Right ventricle myocardium inferior (tissue), 1 donor: ENCODE measurements at places on chromosomes 1 and 21.

DNA sequence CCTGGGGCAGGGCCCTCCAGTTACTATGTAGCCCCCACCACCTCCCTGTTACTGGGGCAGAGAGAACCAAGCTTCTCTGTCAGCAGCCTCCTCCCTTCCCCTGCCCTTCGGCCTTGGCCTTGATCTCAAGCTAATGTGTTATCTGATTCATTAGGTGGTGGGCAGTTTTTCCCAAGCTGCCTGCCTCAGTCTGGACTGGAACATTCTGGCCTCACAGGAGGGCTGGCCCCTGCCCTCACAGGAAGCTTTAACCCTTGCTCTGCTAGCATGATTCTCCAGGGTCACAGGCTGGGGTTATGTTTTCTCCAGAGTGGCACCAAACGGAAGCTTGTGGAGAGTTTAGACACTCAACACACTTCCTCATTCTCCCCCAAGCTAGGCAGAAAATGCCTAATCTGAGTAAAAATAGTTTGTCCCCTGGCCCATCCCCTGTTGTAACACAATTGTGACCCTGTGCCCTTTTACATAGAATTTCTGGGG lies 37.2 kb upstream of the SLC6A9 start:
- DNase-seq, result no peak

- no peak for DNase-seq
These were observed 19.1 kb downstream of the SPOCD1 start for GRCh38 chr1:31796707-31797106.

DNA sequence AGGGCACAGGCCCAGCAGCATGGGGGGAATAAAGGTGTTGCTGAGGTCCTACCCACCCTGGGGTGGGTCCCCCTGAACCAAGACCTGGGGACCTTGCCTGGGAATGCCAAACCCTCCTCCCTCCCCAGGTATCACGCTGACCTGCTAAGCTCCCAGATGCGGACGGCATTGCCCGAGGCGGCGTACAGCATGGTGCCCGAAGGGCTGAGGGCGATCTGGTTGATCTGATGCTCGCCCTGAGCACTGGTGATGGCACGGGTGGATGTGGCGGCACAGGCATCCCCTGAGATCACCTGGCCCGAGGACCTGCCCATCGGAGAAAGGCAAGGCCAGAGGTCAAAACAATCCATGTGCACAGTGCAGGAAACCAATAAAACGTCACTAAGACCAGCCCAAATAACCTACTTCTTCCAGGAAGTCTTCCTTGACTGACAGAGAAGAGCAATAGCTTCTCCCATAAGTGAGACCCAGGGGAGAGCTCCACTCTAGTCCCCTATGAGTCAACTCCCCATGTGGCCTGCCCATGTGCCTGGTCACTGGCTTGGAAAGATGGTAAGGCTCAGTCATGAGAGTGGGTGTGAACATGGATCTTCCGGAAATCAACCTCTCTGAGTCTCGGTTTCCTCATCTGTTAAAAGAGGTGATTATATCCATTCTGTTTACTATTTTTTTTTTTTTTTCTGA lies 46.3 kb downstream of the KIF21B start:
- no peak for DNase-seq

DNA sequence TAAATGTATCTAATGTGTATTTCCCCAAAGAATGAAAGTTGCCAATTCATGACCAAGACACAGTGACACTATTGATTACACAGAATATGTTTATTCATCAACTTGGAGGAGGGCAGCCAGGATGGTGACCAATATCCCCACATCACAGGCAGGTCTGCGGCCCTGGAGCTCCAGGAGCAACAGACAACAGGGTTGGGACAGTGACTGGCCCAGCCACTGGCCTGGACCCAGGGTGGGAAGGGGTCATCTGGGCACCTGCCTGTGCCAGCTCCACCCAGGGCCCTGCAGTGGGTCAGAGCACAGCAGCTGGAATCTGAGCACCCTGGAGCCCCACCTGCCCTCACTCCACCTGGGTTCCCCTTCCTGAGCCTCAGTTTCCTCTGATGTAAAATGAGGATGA lies 466.1 kb downstream of the MATN1 start:
- DNase-seq, result no peak

- no peak for DNase-seq
These were observed 58.5 kb upstream of the LRRC53 start for GRCh38 chr1:74570797-74571492.

DNA sequence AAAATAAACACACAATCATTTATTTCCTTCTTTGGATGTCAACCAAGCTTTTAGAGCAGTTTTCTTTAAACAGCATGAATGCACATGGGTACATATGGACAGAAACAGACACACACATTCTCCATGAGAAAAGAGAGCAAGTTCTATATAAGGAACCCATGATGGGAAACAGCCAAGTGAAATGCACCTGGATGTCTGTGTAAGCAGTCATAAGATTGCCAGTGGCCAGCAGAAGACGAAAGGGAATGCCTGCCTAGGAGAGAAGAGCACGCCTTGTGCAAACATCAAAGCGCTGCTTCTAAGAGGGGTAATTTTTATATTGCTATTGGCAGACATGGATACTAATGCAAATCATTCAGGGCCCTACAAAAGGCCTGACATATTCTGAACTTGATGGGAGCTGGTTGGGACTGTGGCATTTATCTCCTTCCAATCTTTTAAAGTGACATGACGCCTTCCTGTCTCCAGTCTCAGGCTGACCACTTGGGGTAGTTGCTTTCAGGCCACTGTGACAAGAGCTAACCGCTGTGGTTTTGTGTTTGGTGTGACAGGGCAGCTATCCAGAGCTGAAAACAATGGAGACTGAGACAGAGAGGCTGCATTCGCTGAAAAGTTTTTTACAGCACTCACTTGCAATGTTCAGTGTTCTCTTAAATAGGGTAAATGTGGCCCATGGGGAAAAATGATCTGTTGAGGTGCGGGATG lies 75.0 kb upstream of the DPT start:
- no peak for DNase-seq

DNA sequence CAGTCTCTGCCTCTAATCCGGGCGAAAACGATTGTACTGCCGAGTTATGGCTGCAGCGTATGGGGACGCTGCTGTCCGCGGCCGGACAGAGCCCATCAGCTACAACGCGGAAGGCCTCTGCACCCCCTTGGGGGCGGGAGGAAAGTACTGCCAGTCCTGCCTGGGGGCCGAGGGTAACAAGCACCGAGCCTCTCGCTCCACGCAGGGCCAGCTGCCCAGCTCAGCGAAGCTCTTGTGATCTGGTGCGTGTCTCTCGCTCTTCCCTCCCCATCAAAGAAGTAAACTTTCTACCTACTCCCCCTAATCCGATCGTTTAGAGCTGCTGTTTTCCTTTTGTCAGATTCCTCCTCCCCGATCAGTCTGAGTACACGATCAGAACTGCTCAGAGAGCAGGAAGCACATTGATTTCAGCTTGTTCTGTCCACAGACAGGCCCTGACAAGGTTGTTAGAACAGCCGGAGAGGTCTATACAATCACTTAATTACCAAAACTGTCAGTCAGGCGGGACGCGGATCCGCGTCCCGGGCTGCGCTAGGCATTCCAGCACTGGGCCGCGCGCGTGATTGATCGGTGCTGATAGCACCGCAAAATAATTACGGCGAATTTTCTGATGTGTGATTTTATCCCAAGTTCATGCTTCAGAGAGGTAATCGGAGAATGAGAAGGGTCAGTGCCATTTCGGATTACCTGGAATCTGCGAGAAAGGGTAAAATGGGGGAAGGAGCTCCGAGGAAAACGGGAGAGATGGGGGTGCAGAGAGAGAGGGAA lies 8.7 kb upstream of the BARHL2 start:
- DNase-seq, result no peak

DNA sequence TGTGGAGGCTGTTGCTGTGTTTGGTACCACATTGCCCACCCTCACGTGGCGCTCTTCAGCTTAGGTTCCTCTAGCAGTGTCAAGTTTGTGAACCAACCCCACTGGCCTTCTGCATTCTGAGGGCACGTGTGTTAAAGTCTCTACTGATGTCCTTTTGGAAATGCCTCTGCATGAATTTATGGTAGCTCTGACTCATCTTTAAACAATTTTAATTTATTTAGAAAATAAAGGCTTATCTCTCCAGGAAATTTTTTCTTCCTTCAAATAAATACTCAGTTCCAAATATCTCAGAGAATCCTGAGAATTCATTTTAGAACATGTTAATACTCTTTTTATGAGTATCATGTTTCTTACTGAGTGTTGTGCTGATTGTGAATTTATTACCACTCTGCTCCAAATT lies 5.5 kb downstream of the CD1D start:
- DNase-seq, result no peak

DNA sequence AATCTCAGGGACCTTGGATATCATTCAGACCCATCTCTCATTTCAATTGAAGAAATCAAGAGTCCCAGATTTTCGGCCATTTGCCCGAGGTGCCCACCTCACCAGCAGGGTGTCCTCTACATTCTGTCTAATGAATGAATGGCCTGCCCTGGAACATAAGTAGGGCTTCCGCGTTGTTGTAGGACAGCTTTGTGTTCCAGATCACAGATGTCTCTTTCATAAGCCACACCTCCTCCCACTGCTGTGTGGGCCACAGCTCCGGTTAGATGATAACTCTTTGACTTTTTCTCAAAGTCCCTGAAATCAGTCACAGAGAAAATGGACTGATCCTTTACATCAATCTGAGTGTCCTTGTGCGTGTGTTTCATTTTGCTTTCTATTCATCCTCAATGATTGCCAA lies 144.4 kb downstream of the RGS7 start:
- DNase-seq, result no peak

- no peak for DNase-seq
These were observed 53.6 kb downstream of the FGGY start for GRCh38 chr1:59350521-59350920.

DNA sequence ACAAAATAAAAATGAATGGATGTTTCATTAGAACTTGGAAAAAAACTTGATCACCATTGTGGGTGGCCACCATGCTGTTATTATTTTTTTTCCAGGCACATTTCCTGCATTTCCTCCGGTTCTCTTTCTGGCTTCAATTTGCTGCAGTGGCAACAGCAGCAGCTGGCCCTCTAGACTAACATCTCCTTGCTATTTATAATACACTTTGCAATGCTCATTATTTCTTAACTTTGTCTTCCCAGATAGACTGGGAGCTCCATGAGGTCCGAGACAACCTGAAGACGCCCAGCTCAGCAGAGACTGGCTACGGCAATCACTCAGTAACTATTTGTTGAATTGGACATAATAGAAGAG lies 53.4 kb upstream of the ATP5PO start:
- no peak for DNase-seq

- no peak for DNase-seq
These were observed 513.0 kb downstream of the PTPRU start for GRCh38 chr1:29749024-29749945.

- no peak for DNase-seq
These were observed 91.9 kb downstream of the GTF2B start for GRCh38 chr1:88799491-88799890.

GRCh38 chr1:190172651-190173430 lies 304.8 kb downstream of the BRINP3 start:
- DNase-seq, result no peak

DNA sequence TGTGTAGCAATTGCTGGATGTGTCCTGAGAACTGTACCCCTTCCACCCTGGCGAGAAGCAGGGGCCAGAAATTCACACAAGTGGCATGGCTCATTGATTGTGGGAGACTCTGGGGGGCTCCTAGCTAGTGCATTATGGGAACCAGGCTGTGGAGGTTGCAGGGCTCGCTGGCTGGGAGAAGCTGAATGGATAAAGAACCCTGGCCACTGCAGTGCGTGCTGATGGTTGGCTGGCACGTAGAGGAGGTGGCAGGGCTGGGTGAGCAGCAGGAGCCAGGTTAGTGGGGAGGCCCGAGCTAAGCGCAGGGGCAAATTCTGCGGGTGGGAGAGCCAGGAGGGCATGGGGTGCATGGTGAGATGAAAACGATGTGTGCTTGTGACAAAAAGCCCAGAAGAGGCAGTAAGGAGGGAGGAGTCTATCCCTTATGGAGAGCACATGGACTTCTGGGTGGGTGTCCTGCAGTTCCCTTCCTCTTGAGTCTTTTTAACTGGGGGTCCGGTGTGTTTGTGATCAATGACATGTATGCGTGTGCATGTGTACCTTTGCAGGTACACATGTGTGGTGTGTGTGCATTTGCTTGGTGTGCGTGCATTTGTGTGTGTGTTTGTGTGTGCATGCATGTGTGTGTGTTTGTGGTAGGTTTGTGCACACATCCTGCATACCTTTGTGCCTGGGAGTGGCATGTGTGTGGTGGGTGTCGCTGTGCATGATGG lies 3.6 kb downstream of the GUK1 start:
- DNase-seq, result no peak

DNA sequence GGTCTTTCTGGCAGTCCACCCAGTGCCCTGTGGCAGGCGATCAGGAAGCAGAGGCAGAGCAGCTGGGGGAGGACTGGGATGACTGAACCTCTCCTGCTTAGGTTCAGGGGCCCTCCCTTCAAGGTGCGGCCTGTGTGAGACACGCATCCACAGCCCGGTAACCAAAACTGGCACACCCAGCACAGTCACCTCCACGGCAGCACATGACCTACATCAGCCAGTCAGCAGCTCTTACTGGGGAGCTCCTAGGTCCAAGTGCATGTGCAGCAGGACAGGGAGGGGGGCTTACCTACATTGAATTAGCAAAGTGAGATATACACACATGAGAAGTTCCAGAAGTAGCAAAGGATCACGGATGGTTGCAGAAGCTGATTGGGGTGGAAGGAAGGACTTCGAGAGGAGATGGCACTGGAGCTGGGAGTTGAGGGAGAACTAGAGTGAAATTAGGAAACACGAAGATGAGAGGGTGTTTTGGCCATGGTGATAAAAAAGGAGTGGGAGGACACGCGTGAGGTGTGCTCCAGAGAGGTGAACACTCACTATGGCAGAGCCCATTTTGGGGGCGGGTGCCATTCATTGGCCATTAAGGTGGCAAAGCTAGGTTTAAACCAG lies 51.4 kb upstream of the IRF2BP2 start:
- DNase-seq, result no peak

- no peak for DNase-seq
These were observed 45.4 kb downstream of the NUAK2 start for GRCh38 chr1:205275916-205276688.

DNA sequence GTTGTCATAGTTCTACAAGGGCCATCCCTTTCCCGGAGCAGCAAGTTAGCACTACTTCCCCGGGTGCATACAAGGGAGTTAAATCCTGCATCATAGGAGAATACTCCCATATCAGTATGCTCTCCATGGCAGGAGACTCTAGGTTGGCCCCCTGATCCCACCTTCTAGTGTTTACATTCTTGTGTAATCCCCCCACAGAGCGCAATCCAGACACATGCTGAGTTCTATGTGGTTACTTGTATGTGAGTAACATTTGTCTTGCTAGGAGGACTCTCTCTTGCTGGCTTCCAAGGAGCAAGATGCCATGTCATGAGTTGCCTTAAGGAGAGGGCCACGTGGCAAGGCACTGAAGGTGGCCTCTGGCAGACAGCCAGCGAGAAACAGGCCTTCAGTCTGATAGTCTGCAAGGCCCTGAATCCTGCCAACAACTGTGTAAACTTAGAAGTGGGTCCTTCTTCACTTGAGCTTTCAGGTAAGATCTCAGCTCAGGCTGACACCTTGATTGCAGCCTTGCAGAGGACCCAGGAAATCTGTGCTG lies 155.3 kb downstream of the CDC7 start:
- no peak for DNase-seq

- DNase-seq, result no peak
These were observed 52.0 kb upstream of the KCNA3 start for GRCh38 chr1:110726755-110727154.

GRCh38 chr1:183804387-183804786 lies 533 bp upstream of the RGL1 start:
- DNase-seq, result no peak

GRCh38 chr1:194355488-194356106 lies 1169.2 kb upstream of the B3GALT2 start:
- no peak for DNase-seq
